ENCODE measurements at places on chromosomes 6 and 20.

DNA sequence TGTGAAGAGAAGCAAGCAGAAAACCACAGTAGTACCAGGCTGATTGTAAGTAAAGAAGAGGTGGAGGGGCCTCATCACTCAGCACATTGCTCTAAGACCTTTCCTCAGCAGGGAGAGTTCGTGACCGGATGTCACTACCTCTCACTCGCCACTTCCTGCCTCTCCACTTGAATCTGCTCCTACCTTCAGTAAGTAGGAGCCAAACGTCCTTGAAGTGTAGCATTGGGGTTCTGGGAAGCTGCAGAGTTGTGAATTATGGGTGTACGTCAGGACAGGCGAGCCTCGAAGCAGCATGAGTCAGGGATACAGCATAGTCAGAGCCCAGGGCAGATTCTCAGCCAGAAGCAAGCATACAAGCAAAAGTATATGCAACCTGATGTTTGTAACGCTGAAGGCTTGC, 224.9 kb downstream of the PHACTR1 start:
- DNase-seq: no peak

DNA sequence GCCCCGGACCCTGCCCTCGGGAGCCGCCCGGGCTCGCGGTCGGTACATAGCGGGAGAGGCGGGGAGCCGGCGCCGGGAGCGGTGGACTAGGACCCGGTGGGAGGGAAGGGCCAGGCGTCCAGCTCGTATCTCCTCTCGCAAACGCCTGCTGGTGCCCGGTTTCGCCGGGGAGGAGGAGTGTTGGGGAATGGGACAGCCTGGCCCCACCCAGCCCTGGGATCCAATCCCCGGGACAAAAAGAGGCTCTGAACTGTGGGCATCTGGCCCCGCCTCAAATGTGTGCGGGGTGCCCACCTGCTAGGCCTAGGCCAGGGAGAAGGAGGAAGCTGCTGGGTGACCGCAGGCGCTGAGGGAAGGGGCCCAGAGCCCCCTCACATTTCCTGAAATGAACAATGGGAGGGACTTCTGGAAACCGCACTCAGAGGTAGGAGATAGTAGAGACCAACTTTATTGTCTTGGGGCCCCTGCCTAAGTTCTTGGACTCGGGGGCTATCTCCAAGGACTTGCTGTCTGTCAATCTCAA, at the start of gene KCNK17:
KCNK17 (minus strand) TSS at position 147 of the 523 bp plus-strand sequence; CDS start at position 48, 99 bp downstream.
- DNase-seq: no peak

- DNase-seq: no peak
Measured at GRCh38 chr6:72798196-72798595, 176.3 kb downstream of the KCNQ5 start.

DNA sequence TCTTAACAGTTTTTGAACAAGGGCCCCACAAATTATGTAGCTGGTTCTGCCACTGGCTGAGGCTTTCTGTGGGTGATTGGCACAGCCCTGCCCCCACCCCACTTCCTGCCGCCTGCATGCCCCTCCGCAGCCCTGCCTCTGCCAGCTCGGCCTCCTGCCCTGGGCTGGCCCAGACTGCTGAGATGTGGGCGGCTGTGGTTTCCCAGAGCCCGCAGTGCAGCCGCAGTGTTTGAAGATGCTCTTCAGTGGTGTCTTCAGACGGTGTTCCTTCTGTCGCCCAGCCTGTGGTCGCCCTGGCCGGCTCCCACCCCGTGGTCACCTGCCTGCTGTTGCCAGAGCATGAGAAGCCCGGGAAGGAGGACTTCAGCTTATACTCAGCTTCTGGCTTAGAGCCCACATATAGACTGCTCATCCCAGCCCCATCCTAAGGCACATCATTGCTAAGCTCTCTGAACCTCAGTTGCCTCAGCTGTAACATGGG, 154.3 kb downstream of the VEGFA start:
- peak; percentile 16 for DNase-seq

GRCh38 chr20:49483696-49484123, 1.2 kb upstream of the KCNB1 start:
- DNase-seq: no peak

DNA sequence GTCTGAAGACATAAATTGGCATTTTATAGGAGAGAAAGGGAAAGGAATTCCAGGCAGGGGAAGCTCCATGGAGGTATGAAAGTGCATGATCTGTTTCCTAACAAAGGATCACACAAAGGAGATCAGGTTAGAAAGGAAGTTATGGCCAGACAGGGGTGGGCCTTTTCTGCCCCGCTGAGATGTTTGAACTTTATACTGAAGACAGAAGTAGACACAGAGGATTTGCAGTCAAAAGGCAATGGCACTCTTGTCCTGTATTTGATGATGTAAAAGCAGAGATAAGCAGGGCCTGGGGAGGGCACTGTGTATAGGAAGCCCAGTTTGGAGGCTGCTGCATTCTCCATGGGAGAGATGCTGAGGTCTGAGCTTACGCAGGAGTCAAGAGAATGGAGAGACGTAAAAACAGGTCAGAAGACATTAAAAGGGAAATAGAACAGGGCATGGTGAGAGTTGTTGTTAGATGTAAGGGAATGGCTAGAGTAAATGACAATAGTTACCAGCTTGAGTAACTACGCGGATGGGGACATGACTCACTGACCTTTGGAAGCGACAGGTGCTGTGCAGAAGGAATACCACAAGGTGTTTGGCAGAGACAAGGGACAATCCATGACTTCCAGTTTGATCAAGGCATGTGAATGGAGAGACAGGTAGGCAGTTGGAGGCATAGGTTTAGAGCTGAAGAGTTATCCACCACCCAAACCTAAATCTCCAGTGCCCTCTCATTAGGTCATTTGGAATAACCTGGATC, 190.6 kb upstream of the SASH1 start:
- no peak for DNase-seq

GRCh38 chr6:117613920-117614560, 11.7 kb upstream of the GOPC start:
- DNase-seq: no peak

- DNase-seq: no peak
Measured at GRCh38 chr20:35849706-35850105, 77.9 kb downstream of the PHF20 start.
